ENCODE measurements at places on chromosomes 5 and 9. TPM values are rescaled to one million over a fixed set of nuclear protein-coding genes. Genes with fewer than 3 reads are reported as not detected.

- DNase-seq = no peak
These were observed 861 bp downstream of the MTX3 start for GRCh38 chr5:79990205-79990597.

GRCh38 chr9:4152101-4152600 is 147.7 kb downstream of the GLIS3 start:
- no peak for DNase-seq

GRCh38 chr5:131171276-131171810 is 599 bp downstream of the LYRM7 start:
- no peak for DNase-seq

The DNAH5 gene
- 0.34 TPM for total RNA-seq

- DNase-seq = peak; percentile 29
These were observed 298.3 kb downstream of the CSNK1G3 start for GRCh38 chr5:123810253-123810652.

DNA sequence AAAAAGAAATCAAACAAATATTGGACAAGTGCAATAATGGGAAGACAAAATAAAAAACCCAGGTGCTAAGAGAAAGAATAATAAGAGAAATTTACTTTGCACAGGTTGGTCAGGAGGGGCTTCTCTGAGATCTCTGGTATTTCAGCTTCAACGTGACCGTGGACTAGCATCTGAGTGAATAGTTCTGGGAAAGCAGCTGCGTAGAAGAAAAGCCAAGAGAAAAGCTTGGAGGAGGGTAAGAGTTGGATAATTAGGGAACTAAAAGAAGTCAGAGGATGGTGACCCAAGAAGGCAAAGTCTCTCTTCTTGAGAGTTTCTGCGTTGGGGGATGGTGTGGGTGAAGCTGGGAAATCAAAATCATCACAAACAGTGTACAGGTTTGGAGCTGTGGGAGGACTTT is 41.6 kb downstream of the YIPF5 start:
- DNase-seq = no peak

DNA sequence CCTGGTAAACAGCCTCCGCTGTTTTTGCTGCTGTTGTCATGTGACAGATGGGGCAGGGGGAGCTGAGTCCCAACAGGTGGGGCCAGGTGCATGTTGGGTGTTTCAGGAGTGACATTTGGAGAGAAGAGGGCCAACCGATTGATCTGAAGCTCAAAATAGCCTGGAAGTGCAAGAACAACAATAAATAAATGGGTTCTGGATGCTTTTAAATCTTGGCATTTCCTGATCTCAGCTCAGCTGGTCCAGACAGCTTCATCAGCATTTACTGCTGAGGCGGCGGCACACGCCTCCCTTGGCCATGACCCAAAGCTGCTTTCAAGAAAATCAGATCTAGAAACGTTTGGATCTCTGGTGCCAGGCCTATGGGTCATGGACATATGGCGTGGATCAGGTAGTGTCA is 70.5 kb downstream of the PPARGC1B start:
- no peak for DNase-seq

GRCh38 chr5:173802670-173803165 is 85.4 kb upstream of the CPEB4 start:
- peak; percentile 43 for DNase-seq

The MARCOL gene
- total RNA-seq = not detected

DNA sequence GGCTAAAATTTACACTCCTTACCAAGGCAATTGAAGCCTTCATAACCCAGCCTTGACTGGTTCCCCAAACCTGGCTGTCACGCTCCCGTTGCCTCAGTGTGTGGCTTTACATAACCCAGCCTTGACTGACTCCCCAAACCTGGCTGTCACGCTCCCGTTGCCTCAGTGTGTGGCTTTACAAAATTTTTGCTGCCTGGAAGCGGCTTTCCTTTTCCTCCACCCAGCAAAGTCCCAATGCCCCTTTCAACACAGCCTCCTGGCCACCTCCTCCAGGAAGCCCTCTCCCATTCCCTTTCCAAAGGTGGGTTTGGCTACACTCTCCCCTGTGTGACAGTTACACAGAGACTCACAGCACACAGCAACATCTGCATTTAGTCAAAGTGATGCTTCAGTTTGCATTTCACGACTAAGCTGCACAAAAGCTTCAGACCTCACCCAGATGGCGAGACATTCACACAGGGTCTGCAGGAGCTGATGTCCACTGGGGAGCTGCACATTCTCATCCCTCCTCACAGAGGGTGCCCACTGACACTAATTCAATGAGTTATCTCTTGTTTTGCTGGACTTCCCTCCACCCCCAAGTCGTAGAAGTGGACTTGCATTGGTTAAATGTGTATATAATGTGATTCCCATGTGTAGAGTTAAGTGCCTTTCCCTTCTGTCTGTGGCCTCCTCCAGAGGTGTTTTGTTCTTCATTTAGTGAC is 156.6 kb upstream of the PHYKPL start:
- DNase-seq = peak; percentile 6

The CCNJL gene
- total RNA-seq = 5.5 TPM

DNA sequence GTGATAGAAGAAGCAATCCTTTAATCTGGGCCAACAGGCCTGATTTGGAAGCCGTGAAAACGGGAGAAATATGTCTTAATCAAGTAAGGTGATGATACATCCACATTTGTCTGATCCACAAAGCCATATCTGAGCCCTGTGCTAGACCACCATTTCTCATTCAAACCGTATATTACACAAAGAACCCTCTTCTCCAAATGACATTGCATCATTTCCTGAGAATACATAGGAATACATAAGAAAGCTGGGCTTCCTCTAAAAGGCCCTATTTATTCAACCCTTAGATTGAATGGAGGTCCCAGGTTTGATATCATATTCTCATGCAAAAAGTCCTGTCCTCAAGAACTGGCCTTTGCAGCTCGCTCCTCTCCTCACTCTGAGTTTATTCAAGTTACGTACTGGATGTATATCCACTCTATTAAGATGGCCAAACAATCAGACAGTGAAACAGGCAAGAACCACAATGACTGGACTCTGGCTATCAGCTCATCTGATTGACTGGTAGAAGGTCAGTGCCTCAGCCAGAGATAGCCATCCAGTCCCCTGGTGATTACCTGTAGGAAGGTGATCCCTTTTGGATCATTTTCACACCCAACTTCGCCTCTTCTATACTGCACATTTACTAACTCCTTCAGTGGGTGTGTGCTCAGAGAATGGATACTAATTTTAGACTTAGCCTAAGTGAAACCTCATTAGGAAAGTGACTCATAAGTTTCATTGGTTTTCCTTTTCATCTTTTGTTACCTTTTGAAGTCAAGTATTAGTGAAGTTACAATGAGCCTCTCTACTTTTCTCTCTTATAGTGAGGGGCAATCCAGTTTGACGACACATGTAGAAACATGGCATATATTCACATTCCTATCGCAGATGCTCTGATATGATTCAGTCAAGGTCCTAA is 167.6 kb upstream of the WWC1 start:
- DNase-seq = no peak

GRCh38 chr5:85576666-85577065 is 1041.1 kb upstream of the COX7C start:
- no peak for DNase-seq

GRCh38 chr5:98608052-98608451 is 165.4 kb upstream of the RGMB start:
- no peak for DNase-seq

The IL33 gene
- 44.3 TPM for total RNA-seq

- DNase-seq = no peak
These were observed 242.4 kb downstream of the EFNA5 start for GRCh38 chr5:107428303-107428813.

GRCh38 chr9:22863736-22864135 is 417.1 kb downstream of the DMRTA1 start:
- DNase-seq = no peak

The NADK2 gene
- 31.6 TPM for total RNA-seq

GRCh38 chr9:9214066-9214465 is 1398.7 kb downstream of the PTPRD start:
- DNase-seq = no peak

DNA sequence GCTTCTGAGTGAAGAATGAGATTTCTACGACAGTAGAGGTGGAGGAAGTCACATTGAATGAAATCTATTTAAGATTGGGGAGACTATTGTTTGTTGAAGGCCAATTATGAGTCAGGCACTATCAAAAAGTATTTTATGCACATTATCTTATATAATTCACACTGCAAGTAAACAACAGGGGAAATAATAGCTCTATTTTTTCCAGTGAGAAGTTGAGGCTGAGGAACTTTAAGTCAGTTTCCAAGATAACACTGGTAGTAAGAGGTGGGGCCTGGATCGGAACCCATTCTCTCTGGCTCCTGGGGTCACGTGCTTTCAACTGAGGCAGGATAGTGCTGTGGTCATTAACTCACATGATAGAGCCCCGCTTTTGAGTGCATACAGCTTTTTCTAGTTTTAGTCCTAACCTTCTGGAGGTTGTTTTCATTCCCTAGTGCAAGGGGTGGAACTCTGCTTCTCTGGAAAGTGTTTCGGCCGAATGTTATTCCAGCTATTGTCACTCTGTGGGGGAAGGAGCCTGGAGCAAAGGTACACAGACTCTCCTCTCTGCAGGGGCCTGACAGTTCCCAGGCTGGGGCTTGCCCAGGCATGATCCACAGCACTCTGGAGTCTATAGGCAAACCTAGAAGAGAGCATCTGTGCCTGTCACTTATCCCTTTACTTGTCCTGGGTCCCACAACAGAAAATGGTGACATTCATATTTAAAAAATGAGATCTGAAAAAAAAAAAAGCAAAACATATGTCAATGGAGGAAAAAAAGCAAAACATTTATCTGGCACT is 352.4 kb upstream of the ACTBL2 start:
- DNase-seq = no peak

The PCDHAC1 gene
- total RNA-seq = 1.0 TPM

The CCL27 gene
- not detected for total RNA-seq

The IRX1 gene
- not detected for total RNA-seq

DNA sequence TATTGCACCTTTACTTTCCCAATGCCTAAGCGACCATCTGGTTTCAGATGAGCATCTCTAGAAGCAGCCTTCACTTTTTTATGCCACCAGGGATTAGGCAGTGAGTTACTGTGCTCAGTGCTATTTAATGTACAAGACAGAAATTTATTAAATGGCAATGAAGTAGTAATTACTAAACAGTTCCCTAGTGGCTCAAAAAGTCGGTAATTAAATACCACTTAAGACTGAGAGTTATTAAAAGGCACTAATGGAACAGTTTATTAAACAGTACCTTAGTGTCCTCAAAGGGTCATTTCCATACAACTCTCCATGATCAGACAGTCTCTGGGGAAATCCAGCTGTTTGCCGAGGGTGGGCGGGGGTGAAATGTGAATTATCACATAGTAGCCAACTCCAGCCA is 42.3 kb downstream of the LHFPL2 start:
- no peak for DNase-seq

The PCDHGB6 gene
- total RNA-seq = 5.2 TPM

DNA sequence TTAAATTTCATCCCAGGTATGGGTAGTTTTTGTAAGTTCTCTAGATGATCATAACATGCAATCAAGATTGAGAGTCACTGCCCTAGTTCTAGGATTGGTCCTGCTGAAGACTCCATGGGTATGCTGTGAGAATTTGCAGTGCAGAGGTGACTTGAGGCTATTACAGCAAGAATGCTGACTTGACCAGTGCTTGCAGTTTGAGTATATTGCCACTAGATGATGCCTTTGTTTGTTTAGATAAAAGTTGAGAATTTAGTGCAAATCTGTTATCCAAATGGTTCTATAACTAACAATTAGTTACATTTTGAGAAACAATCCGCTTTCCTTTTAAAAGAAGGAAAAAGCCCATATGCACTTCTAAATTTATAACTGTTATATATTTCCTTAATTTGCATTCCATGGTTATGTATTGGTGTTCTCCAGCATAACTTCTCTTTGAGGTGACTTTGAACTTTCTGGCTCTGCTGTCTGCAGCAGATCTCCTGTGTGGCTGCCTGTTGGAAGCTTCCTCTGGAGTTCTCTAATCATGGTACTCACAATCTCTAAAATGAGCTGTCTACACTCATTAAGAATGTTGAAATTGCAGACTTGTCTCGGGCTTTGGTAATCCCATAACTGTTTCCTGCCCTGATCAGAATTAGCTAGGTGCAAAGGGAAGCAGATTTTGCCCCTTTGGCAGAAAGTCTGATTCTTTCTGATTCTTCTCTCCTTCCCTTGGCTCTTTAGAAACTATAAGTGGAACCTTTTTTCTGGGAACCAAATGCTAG is 24.9 kb downstream of the MELK start:
- DNase-seq = no peak

GRCh38 chr5:151775025-151775606 is 3.4 kb downstream of the G3BP1 start:
- no peak for DNase-seq

The EGFLAM gene
- total RNA-seq = 9.9 TPM

DNA sequence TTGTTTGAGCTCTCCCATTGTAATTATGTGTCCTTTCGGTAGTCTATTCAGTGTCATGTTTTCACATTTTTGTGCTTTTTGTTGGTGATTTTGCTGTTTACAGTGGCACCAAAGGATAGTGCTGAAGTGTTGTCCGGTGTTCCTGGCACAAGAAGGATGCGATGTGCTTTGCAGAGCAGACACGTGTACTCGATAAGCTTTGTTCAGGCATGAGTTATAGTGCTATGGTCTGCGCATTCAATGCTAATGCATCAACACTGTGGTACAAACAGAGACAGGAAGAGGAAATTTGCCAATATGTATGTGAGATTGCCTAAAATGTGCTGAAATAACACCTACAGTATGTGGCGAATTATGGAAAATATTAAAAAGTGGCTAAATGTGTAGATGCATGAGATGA is 913.4 kb upstream of the ACO1 start:
- no peak for DNase-seq

The RNF180 gene
- 16.9 TPM for total RNA-seq

The DND1 gene
- total RNA-seq = 0.44 TPM

- no peak for DNase-seq
These were observed 746 bp downstream of the NKX2-5 start for GRCh38 chr5:173234129-173234790.

- no peak for DNase-seq
These were observed 8.1 kb downstream of the ADAMTS13 start for GRCh38 chr9:133430244-133430643.

The ST6GALNAC4 gene
- total RNA-seq = 35.8 TPM

- no peak for DNase-seq
These were observed 221.7 kb downstream of the KIAA0825 start for GRCh38 chr5:94396687-94397086.

DNA sequence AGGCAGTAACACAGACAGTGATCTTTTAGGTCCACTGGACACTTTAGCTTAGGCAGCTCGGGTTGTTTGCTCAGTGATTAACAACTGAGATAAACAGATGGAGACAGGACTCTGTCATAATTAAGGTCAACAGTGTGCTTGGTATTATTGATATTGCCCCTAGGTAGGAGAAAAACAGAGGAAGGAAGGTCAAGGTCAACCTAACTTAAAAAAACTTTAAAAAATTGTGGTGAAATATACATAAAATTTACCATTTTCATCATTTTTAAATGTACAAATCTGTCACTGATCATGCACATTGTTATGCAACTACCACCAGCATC is 2.1 kb upstream of the HSPA4 start:
- no peak for DNase-seq

- no peak for DNase-seq
These were observed 1.7 kb downstream of the PRDM6 start for GRCh38 chr5:123090661-123091297.

The PCDHB13 gene
- 3.5 TPM for total RNA-seq

- no peak for DNase-seq
These were observed 100.2 kb downstream of the INSYN2B start for GRCh38 chr5:169880012-169880663.

Data from left cardiac atrium (tissue), 4 donors.